Effector CD4-positive, alpha-beta T cell (primary cell): ENCODE measurements at places on chromosomes 12 and 14.

- DNase-seq, result no peak
Measured at GRCh38 chr14:60646226-60646818, 3.0 kb downstream of the SIX1 start.

GRCh38 chr14:81342850-81343580, 57.1 kb downstream of the STON2 start:
- DNase-seq, result no peak

GRCh38 chr12:115267464-115267863, 583.5 kb upstream of the TBX3 start:
- no peak for DNase-seq

- no peak for DNase-seq
Measured at GRCh38 chr12:54601841-54602240, 13.4 kb upstream of the PPP1R1A start.

GRCh38 chr12:68521848-68522502, 88.7 kb upstream of the RAP1B start:
- DNase-seq, result no peak

- DNase-seq, result no peak
Measured at GRCh38 chr12:63802012-63802608, 22.4 kb downstream of the RXYLT1 start.

DNA sequence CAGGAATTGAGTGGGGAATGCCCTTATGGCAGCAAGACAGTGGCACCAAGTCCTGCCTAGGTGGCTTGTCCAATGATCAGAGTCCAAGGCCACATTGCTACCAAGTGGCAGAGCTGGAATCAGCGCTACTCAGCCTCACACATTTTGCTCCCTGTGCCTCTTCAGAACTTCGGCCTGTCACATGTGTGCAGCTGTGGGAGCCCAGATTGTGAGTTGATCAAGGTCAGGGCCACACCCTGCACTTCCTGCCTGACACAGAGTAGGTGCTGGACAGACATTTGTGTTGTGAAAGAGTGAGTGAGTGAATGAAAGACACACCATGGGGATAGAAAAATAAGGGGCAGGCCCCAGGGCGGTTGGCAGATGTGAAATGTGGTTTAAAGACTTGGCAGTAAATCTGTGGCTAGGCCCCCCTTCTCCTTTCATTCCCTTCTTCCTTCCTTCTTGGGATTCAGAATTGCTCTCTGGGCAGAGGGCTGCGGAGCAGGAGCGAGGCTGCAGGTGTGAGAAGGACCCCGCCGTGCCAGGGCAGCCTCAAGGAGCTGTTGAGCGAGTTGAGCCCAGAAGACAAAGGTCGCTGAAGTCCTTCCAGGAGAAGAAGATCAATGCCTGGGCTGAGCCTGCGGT, 83.5 kb downstream of the SLC25A47 start:
- DNase-seq, result no peak

DNA sequence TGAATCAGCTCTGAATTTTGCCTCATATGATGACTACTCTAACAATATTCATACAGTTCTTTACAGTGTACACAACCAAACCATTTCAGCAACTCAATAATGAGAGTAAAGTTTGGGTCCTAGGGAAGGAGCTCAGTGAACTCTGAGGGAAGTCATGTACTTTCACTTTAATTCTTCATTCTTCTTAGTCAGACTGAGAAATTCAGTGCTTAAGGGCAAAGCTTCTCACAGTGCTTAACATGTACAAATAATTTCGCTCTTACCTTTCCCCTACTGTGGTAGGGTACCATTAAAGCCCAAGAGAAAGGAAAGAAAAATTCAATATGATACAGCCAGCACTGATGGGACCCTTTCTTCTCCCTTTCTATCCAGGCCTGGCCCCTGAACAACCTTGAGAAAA, 435.0 kb downstream of the NELL2 start:
- no peak for DNase-seq

DNA sequence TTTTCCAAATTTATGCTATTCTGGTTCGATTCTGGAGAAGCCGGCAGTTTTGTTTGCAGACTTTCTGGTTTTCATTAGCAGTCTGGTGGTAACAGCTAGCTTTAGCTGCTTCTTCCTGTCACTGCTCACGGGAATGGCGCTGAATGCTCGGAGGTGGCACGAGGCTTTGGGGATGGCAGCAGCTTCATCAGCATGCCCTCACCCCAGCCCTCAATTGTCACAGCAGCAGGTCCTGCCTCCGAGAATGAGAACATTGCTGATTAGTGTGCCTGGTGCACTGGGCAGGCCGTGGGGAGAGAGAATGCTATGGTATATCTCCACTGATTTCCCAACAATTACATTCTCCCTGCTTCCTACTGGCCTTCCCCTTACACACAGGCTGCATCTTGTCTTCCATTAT, 73.6 kb downstream of the SAMD4A start:
- DNase-seq, result no peak

DNA sequence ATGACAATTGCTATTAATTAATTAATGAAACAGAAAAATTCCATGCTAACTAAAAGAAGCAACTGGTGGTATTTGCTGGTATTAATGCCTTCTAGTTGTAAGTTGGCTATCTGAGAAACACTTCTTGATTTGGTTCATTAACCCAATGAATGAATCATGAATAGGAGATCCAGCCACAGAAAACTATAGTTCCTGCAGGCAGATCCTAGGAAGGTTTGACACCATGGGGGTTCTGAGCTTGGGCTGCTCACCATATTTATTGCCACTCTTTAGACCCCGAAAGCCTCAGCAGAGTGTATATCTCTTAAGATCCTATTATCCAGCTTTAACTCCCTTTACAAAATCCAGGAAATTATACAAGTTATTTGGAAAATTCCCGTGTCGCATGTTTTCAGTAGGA, 81.4 kb upstream of the REP15 start:
- no peak for DNase-seq

DNA sequence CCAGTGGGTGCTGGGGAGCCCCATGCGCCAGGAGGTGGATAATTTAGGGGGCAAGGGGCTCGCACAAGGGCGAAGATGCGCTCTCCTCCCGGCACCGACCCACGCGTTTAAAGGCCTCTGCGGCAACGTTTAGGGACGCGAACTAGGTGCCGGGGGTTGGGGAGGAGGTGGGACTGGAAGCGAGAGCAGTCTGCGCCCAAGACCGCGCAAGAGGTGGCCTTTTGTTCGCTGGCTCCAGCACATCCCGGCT, 1.3 kb downstream of the SLC38A1 start:
- DNase-seq, result no peak

DNA sequence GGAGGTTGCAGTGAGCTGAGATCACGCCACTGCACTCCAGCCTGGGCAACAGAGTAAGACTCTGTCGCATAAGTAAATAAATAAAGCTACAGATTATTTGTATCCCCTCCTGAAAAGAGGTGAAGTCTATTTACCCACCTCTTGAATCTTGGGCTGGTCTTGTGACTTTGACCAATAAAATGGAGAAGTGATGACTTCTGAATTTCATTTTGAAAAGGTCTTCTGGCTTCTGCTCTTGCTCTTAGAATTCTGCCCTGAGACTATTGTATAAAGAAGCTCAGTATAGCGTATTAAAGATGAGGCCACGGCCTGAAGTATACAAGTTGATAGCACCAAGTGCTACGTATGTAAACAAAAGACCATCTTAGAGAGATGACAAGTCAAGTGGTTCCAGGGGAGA, 88.3 kb upstream of the AMN1 start:
- no peak for DNase-seq

DNA sequence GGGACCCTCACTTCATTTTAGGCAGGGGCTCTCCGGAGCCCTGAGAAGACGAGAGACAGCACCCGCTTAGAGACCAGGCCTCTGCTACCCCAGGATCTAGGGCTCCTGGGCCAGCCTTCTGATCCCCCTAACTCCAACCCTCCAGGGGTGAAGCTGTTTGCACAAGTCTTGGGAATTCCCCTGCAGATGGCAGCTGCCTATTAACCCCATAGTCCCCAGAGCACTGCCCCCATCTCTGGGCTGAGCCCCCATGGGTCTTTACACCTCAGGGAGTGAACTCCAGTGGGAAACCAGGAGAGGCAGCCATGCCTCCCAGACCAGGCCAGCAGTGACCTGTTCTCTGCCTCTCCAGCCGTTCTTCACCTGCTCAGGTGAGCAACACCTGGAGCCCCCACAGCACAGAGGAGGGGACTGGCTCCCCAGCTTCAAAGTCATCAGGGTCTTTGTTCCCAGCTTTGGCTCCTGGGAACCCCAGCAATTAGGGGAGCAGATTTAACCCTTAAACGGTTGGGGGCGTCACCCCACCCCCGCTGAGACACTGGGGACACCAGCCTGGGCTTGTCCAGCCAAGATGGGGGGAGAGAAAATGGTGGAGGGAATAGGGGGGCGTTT, 2.3 kb downstream of the WNT10B start:
- no peak for DNase-seq

GRCh38 chr12:47156167-47156736, 76.5 kb upstream of the AMIGO2 start:
- DNase-seq, result no peak

DNA sequence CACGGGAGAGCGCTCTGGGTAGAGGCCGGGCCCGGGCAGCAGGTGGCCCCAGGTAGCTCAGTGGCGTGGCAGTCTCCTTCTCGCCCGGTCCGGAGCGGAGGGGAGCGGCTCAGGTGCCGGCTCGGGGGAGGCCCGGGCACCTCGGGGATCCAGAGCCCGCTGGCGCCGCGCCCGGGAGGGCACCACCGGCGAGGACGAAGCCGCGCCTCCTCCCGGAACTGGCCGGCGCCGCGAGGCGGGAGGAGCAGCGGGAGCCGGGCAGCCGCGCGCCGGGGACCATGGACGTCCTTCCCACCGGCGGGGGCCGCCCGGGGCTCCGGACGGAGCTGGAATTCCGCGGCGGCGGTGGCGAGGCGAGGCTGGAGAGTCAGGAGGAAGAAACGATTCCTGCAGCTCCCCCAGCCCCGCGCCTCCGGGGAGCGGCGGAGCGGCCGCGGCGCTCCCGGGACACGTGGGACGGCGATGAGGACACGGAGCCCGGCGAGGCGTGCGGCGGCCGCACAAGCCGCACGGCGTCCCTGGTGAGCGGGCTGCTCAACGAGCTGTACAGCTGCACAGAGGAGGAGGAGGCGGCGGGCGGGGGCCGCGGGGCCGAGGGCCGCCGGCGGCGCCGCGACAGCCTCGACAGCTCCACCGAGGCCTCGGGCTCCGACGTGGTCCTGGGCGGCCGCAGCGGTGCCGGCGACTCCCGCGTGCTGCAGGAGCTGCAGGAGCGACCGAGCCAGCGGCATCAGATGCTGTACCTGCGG, 21.5 kb upstream of the GNS start:
- DNase-seq, result no peak

- DNase-seq, result no peak
Measured at GRCh38 chr12:89703768-89704167, 4.9 kb downstream of the ATP2B1 start.

DNA sequence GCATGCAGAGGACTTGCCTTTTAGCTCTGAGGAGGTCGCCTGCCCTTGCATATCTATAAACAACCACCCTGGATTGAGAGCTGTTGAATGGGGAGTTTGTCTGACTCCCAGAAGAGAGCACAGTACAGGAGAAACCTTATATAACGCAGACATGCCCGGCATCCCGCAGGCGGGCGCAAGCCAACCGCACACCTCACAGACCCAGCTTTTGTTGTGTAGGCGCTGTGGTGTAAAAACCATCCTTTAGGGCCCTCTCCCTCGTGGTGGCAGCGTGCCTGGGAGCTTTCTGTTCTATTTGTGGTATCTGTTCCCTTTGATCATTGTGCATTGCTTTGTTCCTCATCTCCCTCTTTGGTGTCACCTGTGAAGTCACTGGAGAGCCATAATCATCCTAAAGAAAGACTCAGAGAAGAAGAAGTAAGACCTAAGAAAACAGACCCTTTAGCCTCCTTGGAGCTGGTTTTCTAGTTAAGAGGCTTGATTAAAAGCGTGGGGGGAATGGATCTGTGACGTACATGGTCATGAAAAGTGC, 77.7 kb downstream of the ETV6 start:
- peak; percentile 14 for DNase-seq

GRCh38 chr14:54364555-54365415, 32.0 kb upstream of the CDKN3 start:
- no peak for DNase-seq

DNA sequence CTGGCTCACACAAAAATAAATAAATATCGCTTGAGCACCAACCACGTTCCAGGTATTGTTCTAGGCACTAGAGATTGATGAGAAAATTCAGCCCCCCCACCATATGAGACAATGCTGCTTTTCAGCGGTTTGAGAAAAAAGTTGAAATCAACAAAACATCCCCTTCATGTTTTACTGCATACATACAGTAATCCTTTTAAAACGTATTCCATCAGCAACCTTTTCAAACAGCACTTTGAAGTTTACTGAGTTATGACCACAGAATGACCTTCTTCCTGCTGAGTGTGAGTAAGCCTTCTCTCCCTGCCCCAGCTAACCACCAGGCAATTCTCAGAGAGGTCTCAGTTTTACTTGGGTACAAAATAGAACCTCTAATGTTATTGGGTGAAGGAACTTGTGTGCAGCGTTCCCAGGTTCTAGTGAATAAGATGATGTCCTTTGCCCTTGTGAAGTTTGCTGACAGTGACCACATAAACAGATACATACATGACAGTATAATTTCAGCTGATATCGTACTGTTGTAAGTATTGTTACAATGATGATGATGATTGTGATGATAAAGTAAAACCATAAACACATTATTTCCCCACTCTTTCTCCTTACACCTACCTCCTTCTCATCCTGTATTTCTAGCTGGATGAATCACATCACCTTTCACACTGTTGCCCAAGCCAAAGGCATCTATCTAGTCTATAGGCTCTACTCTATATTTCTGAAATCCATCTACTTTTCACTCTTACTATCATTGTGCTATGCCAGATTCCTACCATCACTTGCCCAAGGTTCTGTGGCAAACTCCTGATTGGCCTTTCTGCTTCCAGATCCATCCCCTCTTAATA, 124.4 kb upstream of the KRR1 start:
- no peak for DNase-seq

DNA sequence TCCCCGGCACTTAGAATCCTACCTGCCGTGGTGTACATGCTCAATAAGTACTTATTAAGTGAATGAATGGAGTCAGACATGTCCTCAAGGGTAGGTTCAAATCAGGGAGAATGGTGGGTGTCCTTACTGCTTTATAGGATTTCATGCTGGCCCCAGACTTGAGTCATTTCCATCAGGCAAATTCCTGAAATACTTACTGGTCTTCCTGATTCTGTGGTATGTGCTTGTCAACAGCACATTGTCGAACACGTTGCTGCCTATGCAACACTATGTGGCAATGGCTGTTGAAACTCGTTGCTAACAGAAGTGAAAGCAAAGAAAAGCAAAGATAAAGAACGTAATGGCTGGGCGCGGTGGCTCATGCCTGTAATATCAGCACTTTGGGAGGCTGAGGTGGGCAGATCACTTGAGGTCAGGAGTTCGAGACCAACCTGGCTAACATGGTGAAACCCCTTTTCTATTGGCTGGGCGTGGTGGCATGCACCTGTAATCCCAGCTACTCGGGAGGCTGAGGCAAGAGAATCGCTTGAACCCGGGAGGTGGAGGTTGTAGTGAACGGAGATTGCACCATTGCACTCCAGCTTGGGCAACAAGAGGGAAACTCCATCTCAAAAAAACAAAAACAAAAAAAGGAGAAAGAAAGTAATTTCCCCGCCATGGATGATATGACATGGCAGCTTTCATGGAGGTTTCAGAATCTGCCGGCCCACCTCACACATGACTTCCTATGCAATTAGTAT, 214.9 kb downstream of the ZFP36L1 start:
- DNase-seq, result no peak
